ENCODE measurements at places on chromosomes 3 and 15.

DNA sequence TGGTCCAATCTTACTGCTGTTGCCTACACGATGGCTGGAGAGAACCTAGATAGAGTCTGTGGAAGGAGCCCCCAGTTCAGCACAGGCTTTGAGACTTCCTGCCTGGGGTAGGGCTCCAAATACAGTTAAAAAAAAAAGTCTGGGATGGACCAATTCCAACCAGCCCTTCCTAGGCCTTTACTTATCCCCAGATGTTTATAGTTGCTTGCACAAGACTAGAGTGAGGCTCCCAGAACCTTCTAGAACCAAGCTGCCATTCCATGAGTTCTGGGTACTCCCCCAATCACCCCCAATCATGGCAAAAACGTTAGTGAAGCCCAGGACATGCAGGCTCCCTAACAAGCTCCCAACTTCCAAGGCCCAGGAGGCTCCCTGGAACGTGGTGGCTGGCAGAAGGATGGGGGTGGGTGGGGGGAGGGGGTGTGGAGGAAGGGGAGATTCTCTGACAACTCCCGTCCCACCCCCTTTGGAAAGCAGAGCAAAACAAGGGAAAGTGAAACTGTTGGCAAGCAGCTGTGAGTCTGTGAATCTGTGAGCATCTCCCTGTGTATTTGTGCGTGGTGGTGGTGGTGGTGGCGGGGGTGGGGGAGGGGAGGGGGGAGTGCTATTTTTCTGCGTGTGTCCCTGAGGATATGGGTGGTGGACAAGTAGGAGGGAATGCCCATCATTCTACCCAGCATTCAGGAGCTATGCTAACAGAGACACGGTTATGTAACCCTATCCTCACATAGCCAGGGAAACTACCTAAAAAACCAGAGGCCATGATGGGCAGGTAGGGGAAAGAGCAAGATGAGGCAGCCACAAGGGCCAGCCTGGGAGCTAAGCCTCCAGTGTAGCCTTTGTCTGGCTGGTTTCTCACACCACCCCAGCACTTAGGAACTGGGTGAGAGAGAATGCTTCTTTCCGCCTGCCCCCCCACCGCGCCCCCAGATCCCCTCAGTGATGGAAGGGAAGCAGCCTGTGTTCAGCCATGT is 2.0 kb downstream of the MST1R start:
- no peak for DNase-seq

DNA sequence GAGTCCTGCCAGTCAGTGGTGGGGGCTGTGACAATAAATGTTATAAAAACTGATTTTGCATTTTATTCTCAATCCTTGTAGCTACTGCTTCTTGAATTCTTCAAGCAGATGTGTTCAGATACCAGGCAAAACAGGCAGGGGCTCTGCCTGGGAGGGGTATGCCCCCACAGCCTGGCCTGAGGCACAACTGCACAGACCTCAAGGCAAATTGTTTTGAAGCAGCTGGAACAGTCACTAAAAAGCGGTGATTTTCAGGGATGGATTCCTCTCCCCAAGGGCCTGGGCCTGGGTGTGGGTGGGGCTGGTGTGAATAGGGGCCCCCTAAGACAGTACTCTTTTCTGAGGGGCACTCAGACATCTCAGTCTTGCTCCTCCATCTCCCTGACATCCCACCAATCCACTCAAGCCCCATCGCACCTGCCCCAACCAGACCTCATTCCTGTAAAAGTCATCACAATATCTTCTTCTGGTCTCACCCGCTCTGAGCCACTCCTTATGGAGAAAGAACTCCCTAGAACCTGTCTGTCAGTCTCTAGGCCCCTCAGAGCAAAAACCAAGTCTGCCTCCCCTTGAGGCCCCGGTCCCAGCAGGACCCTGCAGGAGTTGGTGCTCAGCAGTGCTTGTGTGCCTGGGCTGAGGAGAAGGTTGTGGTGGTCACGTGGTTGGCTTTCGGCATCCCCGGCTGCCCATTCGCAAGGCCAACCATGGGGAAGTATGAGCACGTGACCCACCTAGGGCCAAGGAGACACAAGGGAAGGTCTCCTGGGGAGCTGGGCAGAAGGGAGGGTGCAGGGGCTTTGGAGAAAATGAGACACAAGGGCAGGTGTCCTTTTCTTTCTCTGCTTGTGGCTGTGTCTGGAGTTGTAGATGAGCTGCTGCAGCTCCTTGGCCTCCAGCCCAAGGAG is 2.9 kb upstream of the PSTPIP1 start:
- no peak for DNase-seq

DNA sequence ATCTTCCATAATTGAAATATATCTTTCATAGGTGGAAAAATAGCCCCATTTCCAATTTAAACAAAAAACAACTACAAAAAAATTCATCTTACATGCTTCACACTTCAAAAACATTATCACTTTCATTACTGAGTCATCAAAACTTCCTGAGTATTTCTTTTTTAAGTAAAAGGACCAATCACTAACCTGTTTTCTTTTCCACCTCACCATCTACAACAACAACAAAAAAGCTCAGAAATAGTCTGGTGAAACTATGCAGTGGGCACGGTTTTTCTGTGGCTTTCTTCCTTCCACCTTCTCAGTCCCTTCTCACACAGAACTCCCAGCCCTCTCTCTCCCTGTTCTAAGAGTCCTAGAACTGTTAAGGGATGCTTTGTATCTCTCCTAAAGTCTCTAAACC is 20.3 kb upstream of the TNIK start:
- no peak for DNase-seq

DNA sequence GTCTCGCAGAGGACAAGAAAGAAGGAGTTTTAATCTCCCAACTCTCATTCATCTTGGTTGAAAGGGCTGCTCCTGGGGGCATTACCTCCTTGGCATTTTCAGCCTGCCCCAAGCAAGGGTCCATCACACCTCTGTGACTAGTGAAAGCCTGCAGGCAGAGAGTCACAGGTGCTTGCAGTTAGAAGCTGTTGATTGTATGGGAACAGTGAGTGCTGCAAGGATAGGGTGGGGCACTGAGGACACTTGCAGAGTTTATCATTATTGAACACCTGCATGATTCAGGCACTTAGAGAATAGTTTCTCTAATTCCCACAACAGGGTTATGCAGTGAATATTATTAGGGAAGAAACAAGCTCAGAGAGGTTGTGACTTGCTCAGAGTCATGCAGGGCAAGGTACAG is 41.7 kb upstream of the IGF2BP2 start:
- no peak for DNase-seq

- DNase-seq = no peak
Measured at GRCh38 chr3:126367316-126367805, 10.2 kb upstream of the KLF15 start.

DNA sequence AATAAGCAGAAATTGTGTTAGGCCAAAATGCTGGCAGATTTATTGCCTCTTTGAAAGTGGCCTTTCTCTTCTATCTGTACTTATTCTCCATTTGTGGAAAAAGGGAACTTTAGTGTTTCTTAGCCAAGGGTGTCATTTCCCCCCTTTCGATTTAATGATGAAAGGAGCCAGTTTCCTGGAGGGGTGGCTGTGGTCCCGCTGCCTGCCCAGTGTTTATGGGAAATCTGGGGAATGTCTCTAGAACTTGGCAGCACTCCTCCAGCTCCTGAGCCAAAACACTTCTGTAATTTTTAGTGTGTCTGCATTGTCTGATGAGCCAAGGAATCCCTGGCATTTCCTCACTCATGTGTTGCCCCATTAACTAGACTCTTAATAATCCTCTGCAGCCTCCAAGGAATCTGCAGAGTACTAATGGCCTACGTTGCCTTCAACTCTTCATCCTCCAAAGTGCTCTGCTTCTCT is 448.8 kb downstream of the GRM7 start:
- no peak for DNase-seq

- DNase-seq = no peak
Measured at GRCh38 chr3:99344216-99344615, 294.2 kb upstream of the COL8A1 start.

DNA sequence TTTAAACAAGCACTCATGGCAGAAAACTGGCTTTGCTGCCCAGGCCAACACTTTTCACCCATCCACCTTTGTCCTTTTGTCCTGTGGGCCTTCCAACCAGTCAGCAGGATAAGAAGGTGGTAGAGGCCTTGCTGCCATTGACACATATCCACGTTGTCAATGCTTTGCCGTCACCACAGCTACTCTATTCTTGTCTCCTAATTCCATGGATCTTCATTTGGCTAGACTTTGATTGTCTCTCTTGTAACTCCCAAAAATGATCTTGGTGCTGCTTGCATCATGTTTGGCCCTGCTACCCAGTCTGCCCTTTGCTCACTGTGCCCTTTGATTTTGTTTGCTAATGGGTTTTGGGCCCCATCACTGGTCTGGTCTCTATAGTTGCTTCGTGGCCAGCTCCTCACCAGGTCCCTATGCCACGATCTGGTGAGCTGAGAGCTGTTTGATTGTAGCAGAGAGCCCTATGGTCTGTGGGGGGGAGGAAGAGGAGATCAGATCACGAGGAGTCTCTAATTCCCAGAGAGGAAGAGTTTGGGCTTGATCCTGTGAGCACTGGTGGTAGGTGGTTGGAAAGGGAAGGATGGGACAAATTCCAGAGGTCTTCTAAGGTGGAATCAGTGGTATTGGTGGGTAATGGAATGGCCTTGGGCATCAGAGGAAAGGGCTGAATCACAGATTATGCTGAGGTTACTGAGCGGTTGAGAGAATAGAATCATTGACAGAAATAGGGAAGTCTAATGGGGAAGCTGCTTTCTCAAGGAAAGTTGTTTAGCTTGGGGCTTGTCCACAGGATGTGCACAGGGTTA is 40.3 kb downstream of the ABHD2 start:
- DNase-seq = no peak

DNA sequence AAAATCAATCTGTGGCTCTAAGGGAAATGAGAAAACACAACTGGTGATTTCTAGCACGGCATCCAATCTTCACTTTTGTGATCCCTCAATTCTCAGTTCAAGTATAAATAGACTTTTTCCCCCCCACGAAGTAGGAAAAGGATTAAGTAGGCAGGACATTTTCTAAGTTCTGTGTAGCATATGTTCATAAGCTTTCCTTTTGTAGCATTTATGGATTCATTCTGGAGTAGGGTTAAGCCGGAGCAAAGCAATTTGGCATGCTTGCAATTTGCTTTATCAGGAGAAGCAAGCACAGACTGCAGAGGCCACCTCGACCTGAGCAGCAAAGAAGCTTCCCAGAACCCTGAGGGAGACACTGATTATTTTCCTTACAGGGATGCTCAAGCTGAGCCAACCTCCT is 66.3 kb downstream of the FHIT start:
- DNase-seq = no peak

- DNase-seq = no peak
Measured at GRCh38 chr3:133058243-133058642, 20.1 kb downstream of the TMEM108 start.

- DNase-seq = no peak
Measured at GRCh38 chr3:134361162-134361835, 12.9 kb downstream of the AMOTL2 start.

DNA sequence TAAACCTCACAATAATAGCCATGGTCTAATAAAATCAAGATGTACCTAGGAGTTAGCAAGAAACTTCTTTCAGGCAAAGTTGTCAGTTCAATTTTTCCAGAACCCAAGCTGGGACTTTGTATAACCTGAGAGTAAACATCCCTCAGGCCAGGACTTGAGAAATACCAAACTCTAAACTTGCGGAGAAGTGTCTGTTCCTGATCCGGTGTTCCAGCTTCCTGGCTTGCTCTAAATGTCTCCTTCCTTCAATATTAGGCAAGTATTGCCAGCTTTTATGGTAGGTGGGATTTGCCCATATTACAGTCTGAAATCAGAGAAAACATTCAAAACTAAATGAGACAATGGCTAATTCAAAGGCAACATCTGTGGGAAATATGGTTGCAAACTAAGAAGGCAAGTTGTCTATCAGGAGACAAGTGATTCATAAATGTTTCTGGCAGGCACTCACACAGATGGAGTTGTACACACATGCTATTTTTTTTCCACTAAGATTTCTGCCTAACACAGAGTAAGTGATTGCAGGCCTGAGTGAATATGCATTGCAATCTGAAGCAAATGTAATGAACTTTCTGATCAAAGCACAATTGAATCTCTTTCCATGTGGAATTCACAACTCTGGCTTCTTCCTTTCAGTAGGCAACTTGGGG is 88.3 kb upstream of the COL8A1 start:
- no peak for DNase-seq

GRCh38 chr15:32870240-32871033 is 152.6 kb downstream of the GREM1 start:
- DNase-seq = peak; percentile 68

Measured in amniotic stem cell (primary cell).